ENCODE measurements at places on chromosomes 4 and X. TPM values are rescaled to one million over a fixed set of nuclear protein-coding genes. Genes with fewer than 3 reads are reported as not detected.

- H3K4me3 ChIP-seq, result no peak overlapping the region
- H3K36me3 ChIP-seq, result no peaks in the 10 kb centered on the region
- H3K27me3 ChIP-seq, result no peaks in the 10 kb centered on the region
These were observed 109.0 kb upstream of the ATOH1 start for GRCh38 chr4:93719552-93719951.

GRCh38 chr4:78131403-78131802 is 74.3 kb downstream of the FRAS1 start:
- H3K27ac ChIP-seq, result no peak overlapping the region
- H3K4me3 ChIP-seq, result no peak overlapping the region
- H3K27me3 ChIP-seq, result no peaks in the 10 kb centered on the region
- peaks cover 5% of the 10 kb centered on the region for H3K36me3 ChIP-seq
- H3K4me1 ChIP-seq, result peaks cover 18% of the 10 kb centered on the region

- DNase-seq, result no peak
- peaks cover 9% of the 10 kb centered on the region for H3K4me1 ChIP-seq
- peaks cover 98% of the 10 kb centered on the region for H3K27me3 ChIP-seq
- H3K36me3 ChIP-seq, result no peaks in the 10 kb centered on the region
These were observed 1.0 kb upstream of the HTR2C start for GRCh38 chrX:114582698-114583395.

- no peaks in the 10 kb centered on the region for H3K27me3 ChIP-seq
- no peak overlapping the region for H3K27ac ChIP-seq
- H3K4me3 ChIP-seq, result no peak overlapping the region
- no peaks in the 10 kb centered on the region for H3K4me1 ChIP-seq
These were observed 34.7 kb downstream of the RLIM start for GRCh38 chrX:74579597-74580198.

TEX11 gene
- total RNA-seq, result not detected

F11 gene
- total RNA-seq, result 1.0 TPM

OTUD6A gene
- not detected for total RNA-seq

All from type B pancreatic cell (in vitro differentiated cells).